ENCODE measurements at places on chromosomes 7 and 10.

DNA sequence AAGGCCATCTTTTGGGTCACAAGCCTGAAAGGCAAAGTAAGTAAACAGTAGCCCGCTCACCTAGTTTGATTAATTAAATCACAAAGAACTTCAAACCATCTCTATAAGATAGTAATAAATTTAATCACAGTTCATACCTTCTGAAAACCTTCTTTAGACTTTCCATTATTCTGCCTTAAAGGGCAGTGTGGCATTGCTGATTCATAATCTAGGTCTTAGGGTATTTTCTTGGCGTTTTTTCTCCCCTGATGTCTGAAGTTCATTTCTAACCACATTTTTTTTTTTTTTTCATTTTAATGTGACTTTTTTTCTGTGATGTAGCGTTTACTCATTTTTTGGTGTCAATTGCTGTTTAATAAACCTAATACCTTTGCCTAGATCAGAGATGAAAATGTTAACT lies 27.5 kb downstream of the LOXL4 start:
- no peak for DNase-seq

DNA sequence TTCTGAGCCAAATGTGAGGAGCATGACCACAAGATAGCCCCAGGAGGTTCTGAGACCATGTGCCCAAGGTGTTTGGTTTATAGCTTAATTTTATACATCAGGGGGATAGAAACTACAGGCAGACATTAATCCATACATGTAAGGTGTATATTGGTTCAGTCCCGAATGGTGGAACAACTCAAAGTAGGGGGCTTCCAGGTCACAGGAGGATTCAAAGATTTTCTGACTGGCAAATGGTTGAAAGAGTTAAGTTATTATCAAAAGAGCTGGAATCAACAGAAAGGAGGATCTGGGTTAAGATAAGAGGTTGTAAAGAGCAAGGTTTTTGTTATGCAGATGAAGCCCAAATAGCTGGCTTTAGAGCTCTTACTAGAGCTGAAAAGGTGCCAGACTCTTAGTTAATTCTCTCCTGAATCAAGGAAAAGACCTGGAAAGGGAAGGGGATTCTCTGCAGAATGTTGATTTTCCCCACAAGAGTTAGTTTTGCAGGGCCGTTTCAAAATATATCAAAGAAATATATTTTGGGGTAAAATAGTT lies 640.0 kb downstream of the IPMK start:
- DNase-seq = no peak

DNA sequence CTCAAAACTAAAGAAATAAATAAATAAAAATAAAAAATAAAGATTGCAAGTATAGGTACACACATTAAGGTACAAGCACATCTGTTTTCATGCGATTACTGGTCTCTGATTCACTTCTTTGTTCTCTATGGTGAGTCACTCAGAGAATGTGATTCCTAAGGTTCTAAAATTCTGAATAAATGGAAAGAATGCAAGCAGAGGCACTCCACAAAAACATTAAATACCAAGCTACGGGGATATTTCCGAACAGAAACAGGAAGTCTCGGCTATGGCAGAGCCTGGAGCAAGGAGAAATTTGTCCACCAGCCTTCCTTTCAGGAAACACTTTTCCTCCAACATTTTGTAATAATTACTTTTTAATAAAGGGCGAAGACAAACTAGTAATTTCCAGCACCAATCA lies 1.4 kb downstream of the VOPP1 start:
- DNase-seq = no peak

GRCh38 chr7:75987026-75987804 lies 7.2 kb downstream of the TMEM120A start:
- no peak for DNase-seq
